ENCODE measurements at places on chromosomes 16 and 17.

DNA sequence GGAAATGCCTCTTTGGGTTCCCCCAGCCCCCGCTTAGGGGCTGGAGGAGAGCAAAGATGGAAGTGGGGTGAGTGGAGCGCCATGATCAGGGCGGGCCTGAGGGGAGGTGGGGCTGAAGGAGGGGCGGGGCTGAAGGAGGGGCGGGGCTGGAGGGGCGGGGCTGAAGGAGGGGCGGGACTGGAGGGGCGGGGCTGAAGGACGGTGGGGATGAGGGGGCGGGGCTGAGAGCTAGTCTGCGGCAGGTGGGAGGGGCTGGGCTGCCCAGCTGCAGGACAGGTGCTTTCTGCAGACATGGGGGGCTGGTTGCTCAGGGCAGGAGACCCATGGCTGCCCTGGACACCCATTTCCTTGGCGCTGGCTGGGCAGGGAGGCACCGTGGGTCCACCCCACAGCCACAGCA, 39.1 kb upstream of the PABPN1L start:
- DNase-seq, result no peak

- DNase-seq, result peak; percentile 86
Measured at GRCh38 chr17:51035431-51035830, 85.2 kb downstream of the SPAG9 start.

DNA sequence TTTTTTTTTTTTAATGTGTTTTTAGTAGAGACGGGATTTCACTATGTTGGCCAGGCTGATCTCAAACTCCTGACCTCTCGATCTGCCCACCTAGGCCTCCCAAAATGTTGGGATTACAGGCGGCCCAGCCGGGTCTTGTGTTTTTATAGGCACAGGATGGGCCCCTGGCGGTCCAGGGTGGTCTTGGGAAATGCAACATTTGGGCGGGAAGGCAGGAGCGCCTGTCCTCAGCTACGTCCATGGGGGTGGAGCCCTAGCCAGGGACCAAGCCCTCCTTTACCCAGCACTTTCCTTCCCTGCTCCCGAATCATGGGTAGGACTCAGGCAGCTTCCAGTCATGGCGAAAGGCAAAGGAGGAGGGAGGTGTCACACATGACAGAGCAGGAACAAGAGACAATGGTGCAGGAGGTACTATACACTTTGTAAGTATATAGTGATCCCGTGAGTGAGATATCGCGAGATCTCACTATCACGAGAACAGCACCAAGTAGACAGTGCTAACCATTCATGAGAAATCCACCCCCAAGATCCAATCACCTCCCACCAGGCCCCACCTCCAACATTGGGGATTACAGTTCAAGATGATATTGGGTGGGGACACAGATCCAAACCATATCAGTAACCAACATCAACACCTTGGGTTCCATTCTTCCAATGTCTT, 226.7 kb upstream of the WSCD1 start:
- DNase-seq, result no peak

GRCh38 chr16:20867585-20867984, 32.6 kb downstream of the DCUN1D3 start:
- peak; percentile 42 for DNase-seq

DNA sequence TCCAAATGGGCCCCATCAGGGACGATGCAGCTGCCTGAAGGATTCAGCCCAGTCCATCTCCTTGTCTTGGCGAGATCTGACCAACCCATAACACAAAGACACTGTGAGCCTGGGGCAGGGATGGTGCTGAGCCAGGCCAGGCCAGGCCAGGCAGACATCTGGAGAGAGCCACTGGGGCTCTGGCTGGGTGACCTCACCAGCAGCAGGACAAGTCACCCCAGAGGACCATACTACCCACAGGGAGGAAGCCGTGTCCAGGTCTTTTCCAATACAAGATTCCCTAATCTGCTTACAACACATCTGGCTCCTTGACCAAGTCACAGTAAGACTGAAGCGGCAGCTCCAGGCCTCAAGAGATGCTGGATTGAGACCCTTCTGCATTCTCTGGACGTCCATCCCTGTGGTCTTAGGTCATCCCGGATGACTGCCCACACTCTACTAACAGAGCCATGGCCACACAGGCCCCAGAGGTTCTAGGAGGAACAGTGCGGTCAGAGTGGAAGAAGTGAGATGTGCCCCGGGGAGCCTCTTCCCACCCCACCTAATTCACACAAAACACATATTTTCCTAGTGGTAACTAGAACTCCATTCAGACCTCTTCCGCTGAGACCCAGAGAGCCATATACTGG, 81.8 kb upstream of the RCVRN start:
- DNase-seq, result no peak

GRCh38 chr17:51643702-51644490, 383.6 kb downstream of the UTP18 start:
- DNase-seq, result no peak

- no peak for DNase-seq
Measured at GRCh38 chr17:18382441-18383078, 5.0 kb downstream of the EVPLL start.

DNA sequence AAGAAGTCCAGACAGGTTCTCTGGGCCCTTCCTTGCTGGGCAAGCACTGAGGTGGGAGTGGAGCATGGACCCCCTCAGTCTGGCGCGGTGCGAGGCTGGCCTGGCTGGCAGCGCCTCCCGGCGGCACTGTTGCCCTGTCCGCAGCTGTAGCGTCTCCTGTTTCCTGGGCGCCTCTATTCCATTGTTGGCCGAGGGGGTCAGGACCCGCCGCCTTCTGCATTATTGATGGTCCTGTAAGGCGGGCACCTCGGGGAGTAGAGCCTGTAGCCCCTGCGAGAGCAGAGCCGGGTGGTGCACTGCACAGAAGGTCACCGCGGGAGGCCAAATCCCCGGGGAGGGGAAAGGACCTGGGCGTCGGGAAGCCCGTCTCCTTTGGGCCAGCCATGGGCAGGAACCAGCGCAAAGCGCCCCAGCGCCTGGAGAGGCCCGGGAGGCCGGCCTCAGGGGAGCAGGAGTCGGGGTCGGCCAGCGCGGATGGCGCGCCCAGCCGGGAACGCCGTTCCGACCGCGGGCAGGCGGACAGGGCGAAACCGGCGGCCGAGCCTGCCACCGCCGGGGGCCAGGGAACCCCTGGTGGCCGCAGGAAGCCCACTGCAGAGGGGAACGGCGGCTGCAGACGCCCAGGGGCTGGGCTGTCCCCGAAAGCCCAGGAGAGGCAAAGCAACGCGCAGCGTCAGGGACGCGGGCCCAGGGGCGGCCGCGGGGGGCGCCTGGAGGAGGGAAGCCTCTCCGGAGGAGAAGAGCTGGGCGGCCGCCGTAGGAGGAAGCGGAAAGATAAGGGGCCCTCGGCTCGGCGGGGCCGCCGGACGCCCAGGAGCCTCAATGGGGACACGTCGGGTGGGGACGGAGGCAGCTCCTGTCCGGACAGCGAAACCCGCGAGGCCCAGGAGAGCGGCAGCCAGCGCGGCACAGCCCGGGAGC, at the start of gene MYO15B:
Gene MYO15B (plus strand): TSS at position 126 of the 921 bp plus-strand sequence. CDS start 258 bp downstream, at position 384.
- DNase-seq, result no peak

- peak; percentile 2 for DNase-seq
Measured at GRCh38 chr16:55809851-55810250, 23.0 kb downstream of the CES1 start.
